ENCODE measurements at places on chromosomes 5 and 9.

DNA sequence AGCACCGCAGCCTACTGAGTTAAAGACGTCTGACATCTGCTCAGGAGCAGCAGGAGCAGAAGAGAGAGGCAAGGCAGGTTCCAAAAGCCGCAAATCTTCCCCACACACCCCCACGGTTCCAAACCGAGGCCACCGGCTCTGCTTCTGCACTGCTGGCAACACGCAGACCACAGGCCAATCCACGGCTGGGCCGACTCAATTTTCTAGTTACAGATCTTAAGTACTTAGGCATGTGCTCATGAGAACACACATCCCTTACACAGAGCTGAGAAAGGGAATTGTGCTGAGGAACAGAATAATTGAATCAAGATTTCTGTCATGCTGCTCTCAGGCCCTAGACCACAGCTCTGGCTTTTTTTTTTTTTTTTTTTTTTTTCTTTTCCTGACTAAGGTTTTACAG is 32.6 kb downstream of the PAX5 start:
- DNase-seq: peak; percentile 68

GRCh38 chr5:124210111-124210910 is 536.1 kb downstream of the ZNF608 start:
- no peak for DNase-seq

- no peak for DNase-seq
These were observed 19.0 kb downstream of the ATOX1 start for GRCh38 chr5:151739395-151739794.

- DNase-seq: no peak
These were observed 171.7 kb downstream of the CACNA1B start for GRCh38 chr9:138049085-138049778.

GRCh38 chr9:72960446-72960845 is 7.6 kb upstream of the ALDH1A1 start:
- no peak for DNase-seq

DNA sequence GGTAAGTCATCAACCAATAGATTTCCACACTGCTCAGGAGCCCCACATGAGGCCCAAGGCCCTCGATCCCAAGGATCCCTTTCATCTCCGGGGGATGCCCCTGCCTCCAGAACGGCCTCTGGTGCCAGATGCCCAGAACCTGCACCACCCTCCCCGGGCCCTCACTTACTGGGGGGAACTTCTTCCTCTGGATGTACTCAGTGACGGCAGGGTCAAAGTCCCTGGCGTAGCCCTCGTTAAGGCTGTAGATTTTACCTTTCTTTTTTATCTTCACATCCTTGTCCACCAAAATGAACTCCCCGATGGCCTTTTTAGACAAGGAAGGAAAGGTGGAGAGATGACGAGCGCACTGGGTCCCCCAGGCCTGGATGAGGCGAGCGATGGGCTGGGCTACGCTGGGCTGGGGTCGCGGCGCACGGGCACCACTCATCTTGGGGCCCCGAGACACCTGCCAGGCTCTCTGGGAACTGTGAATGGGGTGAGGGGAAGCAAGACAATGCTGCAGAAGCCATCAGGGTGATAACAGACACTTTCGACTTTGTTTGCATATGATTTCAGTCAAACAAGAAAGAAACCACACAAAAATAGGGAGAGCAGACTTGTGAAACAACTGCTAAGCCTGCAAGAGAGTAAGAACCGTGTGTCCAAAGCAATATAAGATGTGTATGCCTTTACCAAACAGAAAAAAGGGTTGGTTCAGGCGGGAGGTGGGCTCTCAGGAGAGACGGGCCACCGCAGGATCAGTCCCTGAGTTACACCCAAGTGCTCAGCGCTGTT is 13.2 kb upstream of the FBP2 start:
- no peak for DNase-seq

DNA sequence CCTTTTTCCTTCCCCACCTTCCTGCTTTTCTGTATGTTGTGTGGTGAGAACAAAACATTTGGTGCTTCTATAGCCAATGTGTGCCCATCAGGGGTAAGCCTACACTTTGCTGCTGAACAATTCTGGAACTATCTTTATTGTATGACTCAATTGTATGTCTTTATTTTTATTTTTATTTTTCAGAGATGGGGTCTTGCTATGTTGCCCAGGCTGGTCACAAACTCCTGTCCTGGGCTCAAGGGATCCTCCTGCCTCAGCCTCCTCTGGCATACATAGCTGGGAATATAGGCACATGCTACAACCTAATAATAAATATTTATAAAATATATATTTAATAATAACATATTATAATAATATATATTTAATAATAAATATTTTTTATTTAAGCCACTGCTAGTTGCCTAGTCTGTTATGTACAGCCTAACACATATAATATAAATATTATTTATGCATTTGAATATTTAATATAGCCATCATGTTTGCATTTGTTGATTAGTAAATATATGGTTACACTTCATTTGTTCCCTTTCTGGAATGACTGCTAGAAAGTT is 11.8 kb upstream of the DMXL1 start:
- no peak for DNase-seq

DNA sequence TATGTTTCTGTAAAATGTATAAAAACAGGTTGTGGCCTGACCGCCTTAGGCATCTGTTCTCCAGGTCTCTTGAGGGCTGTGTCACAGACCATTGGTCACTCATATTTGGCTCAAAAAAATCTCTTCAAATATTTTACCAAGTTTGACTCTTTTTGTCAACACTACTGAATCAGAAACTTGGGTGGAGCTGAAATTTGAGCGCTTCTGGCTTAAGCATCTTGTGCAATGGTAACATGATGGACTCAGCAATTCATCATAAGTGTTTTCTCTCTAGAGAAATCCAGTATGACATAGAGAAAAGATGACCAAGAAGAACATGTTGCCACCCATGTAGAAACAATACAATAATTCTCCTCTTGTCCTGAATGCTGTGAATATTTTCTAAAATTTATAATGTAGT is 387.9 kb downstream of the MAT2B start:
- no peak for DNase-seq

All from skin of body (tissue), 3 donors.